ENCODE measurements at places on chromosomes 7 and 10.

- DNase-seq = no peak
Measured at GRCh38 chr10:91452063-91452462, 41.9 kb downstream of the HECTD2 start.

GRCh38 chr10:28179006-28179742 is 123.7 kb downstream of the MPP7 start:
- DNase-seq = no peak

GRCh38 chr7:46459942-46460341 is 538.9 kb upstream of the IGFBP3 start:
- no peak for DNase-seq

DNA sequence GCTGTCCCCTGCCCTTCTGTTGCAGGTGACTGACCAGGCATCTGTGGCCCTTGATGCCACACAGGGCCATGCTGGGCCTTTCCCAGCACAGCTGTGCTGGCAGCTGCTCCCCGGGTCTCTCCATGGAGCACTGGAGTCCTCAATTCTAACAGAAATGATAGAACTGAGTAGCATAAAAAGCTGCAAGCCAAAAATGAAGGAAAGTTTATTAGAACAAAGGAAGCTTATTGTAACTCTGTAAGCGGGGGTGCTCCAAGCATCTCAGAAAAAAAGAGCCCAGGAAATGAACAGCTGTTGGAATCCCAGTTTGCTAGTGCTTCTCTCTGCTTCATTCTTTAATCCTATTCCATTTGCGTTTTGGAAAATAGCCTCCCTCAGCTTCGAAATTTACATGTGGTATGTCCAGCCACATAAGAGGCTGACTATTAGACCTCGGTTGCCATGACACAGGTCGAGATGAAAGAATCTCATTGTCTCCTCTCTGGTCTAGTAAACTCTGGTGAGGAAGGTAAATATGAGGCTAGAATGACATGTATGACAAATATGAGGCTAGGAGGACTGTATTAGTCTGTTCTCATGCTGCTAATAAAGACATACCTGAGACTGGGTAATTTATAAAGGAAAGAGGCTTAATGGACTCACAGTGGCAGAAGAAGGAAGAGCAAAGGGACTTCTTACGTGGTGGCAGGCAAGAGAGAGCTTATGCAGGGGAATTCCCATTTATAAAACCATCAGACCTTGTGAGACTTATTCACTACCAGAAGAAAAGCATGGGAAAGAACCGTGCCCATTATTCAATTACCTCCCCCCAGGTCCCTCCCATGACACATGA is 23.7 kb downstream of the EPDR1 start:
- peak; percentile 63 for DNase-seq

DNA sequence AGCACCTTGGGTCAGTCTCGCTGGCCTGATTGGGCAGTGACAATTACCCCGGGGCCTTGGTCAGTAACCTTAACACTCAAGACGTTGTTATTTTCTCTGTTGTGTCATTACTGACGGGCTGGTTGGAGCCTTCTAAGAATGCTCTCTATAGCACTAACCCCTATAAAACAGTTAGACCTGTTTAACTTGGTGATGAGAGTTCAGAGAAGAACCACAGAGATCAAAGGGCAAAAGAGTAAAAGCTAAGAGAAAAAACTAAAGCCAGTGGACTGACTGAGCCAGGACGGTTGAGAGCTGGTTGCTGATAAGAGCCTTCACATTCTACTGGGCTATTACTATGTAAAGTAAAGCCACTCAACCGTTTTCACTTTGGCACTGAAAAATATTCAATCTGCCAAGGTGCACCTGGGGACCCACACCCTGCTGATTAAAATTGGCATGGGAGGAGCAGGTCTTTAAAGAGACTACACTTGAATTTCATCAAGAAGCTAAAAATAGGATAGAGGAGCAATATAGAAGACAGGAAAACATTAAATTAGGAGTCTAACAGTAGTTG is 13.6 kb upstream of the ITGB1 start:
- DNase-seq = no peak

Measured in sciatic nerve (tissue), 2 donors.